ENCODE measurements at places on chromosomes 1 and 21. TPM values are rescaled to one million over a fixed set of nuclear protein-coding genes. Genes with fewer than 3 reads are reported as not detected.

- no peaks in the 10 kb centered on the region for H3K4me1 ChIP-seq
- no peaks in the 10 kb centered on the region for H3K27me3 ChIP-seq
Observed at GRCh38 chr1:185843986-185844385, 109.8 kb downstream of the HMCN1 start.

- H3K27me3 ChIP-seq, result no peaks in the 10 kb centered on the region
- no peak for DNase-seq
- no peaks in the 10 kb centered on the region for H3K36me3 ChIP-seq
- no peak overlapping the region for H3K4me3 ChIP-seq
- no peak overlapping the region for H3K27ac ChIP-seq
Observed at GRCh38 chr1:55575571-55576279, 360.6 kb upstream of the USP24 start.

DNA sequence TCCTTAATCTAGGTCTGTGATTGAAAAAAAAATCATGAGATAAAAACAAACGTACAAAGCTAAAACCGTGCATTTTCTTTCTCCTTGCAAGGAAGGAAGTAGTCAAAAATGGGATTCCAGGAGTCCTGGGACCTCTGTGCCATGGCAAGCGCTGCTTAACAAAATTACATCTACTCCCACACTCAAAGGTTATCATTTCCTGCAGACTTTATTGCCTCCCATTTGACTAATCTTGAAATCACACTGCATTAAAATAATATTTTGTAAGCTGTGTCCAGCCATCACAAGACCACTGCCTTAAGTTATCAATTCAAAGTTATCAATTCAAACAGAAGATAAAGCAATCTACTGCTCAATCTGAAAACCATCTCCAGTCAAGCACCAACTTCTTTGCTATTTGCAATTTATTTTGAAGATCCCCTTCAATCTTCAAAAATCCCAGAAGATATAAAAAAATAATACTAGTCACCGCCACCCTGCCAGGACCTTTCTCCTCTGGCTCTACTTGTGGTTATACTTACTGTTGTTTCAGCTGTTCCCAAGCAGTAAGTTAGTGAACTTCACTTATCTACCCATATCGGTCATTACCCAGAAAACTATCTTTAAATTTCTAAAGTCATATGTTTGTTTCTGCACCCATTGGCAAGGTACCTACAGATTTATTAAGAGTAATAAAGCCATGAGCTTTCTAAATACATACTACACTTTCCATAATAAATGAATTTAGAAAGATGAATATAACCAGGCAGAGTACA lies 38.1 kb upstream of the RAP1GAP start:
- H3K27ac ChIP-seq, result no peak overlapping the region
- DNase-seq, result no peak
- no peak overlapping the region for H3K4me3 ChIP-seq
- H3K4me1 ChIP-seq, result no peaks in the 10 kb centered on the region

- DNase-seq, result no peak
- H3K27ac ChIP-seq, result no peak overlapping the region
- H3K4me1 ChIP-seq, result no peaks in the 10 kb centered on the region
- no peaks in the 10 kb centered on the region for H3K27me3 ChIP-seq
- no peaks in the 10 kb centered on the region for H3K36me3 ChIP-seq
Observed at GRCh38 chr1:178407655-178408054, 89.1 kb downstream of the CLEC20A start.

DNA sequence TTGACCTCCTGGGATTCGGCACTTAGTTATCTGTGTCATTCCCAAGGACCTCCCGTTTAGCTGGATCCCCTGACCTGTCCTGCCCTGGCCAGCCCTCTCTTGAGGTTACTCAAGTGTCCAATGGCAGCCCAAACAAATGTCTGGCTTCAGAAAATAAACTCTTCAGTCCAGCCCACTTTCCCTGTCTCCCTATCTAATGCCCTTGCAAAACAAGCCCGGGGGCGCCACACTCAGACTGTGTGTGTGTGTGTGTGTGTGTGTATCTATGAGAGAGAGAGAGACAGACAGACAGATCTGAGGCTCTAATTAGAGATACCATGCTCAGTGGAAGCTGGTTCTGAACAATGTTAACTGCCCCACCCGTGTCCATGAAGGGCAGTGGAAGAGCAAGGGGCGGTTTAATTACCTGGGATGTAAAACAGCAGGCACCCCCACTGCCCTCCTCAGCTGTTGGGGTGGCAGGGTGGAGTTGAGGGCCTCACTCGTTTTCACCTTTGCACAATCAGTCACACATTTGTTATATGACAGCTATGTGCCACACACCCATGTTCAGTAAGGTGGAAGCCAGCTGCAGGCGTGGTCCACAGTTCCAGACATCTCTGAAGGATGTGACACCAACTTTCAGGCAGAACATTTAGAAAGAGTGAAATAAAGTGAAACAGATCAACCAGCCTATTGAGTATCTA lies 57.4 kb downstream of the B3GALT5 start:
- H3K36me3 ChIP-seq, result no peaks in the 10 kb centered on the region
- H3K27ac ChIP-seq, result no peak overlapping the region
- no peak overlapping the region for H3K4me3 ChIP-seq

GRCh38 chr1:166193057-166193698 lies 26.4 kb upstream of the FAM78B start:
- no peak overlapping the region for H3K27ac ChIP-seq
- no peaks in the 10 kb centered on the region for H3K36me3 ChIP-seq
- no peaks in the 10 kb centered on the region for H3K27me3 ChIP-seq
- no peaks in the 10 kb centered on the region for H3K4me1 ChIP-seq

- peaks cover 7% of the 10 kb centered on the region for H3K4me1 ChIP-seq
- H3K4me3 ChIP-seq, result no peak overlapping the region
- no peaks in the 10 kb centered on the region for H3K27me3 ChIP-seq
- no peaks in the 10 kb centered on the region for H3K36me3 ChIP-seq
Observed at GRCh38 chr1:16026723-16027484, 5.1 kb downstream of the CLCNKA start.

DNA sequence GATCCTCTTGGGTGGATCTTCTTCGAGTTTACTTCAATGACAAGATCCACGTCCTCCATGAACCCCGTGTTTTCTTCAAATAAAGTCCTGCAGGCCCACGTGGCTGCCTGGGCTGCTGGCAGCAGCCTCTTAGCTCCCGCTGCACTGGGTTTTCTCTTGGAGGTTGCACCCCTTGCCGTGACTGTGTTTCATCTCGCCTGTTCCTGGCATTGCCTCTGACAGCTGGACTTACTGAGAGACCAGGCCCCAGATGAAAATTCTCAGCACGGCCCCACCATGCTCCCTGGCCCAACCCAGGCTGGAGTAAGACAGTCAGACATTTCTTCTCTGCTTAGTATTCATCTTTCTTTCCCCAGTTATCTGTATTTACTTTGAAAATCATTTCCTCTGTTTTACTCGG lies 274.8 kb upstream of the RUNX1 start:
- no peak for DNase-seq
- no peaks in the 10 kb centered on the region for H3K27me3 ChIP-seq
- H3K27ac ChIP-seq, result no peak overlapping the region
- no peaks in the 10 kb centered on the region for H3K36me3 ChIP-seq
- H3K4me3 ChIP-seq, result no peak overlapping the region

GRCh38 chr1:160354388-160354985 lies 11.3 kb downstream of the NCSTN start:
- H3K27ac ChIP-seq, result no peak overlapping the region
- H3K27me3 ChIP-seq, result no peaks in the 10 kb centered on the region
- peaks cover 89% of the 10 kb centered on the region for H3K36me3 ChIP-seq
- H3K4me1 ChIP-seq, result no peaks in the 10 kb centered on the region

DNA sequence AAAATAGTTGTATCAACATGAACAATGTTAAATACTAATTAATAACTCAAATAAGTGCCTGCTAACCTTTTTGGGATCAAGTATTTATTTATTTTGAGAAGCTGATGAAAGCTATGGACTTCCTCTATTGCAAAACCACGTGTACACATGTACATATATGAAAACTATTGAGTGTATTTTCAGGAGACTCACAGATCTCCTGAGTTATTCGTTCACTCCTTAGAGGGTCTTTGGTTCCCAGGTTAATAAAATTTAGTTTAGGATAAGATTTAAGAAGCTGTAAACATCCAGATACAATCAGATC lies 130.5 kb downstream of the DISC1 start:
- H3K4me3 ChIP-seq, result no peak overlapping the region
- no peak overlapping the region for H3K27ac ChIP-seq
- DNase-seq, result no peak
- no peaks in the 10 kb centered on the region for H3K27me3 ChIP-seq

The GSTM5 gene
- not detected for total RNA-seq

The PRKAA2 gene
- total RNA-seq, result not detected

The SHE gene
- not detected for total RNA-seq

The CAMK2N1 gene
- 5.5 TPM for total RNA-seq

The CFHR2 gene
- not detected for total RNA-seq

All from CD4-positive, alpha-beta memory T cell (primary cell).